DMS 273 treated with DMSO at 0.1 percent for 48 hours (cell line): ENCODE measurements at places on chromosomes 4 and X.

- DNase-seq = no peak
Measured at GRCh38 chr4:77815636-77816035, 3.5 kb downstream of the CNOT6L start.

GRCh38 chr4:101853028-101853427 is 62.5 kb downstream of the BANK1 start:
- no peak for DNase-seq

DNA sequence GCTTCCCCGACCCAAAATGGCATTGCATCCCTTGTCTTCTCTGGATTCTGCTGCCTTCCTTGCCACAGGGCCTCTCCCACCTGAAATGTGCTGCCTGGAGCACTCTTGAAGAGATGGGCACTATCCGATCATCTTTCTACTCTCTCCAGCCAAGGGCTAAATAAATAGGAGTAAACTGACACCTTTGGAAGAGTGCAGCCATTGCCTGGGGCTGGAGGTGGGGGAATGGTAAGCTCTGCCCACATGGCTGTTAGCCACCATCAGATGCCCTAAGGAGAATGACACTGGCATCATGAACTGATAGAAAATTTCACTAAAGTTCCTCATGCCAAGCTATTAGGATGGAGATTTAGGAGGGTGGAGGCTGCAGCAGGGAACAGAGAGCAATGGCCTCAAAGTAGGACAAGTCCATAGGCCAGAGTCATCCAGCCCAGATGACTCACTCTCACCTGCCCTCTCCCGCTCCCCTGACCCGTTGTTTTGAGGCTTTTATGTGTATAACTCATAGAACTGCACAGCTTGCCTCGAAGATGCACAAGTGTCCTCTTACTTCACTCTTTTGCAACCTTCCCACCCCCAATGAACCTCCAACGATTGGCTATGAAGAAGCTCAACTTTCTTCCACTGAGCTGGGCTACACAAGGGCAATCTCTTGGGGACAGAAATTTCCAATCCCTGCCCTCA is 822 bp upstream of the PFKFB1 start:
- no peak for DNase-seq

DNA sequence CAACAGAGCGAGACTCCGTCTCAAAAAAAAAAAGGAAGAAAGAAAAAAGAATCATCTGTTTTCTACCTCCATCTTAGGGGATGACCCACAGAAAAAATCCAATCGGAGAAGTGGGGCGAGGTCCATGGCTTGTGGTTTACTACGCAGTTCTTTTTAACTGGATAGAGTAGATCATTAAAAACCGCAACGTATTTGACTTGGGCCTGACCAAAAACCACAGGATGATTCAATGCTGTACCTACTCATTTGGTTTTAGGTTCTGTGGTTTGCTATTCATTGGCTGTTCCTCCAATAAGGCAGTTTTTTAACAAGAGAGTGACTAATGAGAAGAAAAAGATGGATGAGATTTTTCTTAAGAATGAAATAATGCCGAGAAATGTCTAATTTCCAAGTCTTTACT is 83.7 kb downstream of the FREM3 start:
- DNase-seq = no peak

DNA sequence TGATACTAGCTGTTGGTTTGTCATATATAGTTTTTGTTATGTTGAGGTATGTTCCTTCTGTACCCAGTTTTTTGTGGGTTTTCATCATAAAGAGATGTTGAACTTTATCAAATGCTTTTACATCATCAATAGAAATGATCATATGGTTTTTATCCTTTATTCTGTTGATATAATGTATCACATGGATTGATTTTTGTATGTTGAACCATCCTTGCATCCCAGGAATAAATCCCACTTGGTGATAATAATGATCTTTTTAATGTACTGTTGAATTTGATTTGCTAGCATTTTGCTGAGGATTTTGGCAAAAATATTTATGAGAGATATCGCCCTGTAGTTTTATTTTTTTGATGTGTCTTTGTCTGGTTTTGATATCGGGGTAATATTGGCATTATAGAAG is 22.5 kb upstream of the NAA11 start:
- no peak for DNase-seq

- DNase-seq = no peak
Measured at GRCh38 chr4:163331629-163332376, 593 bp downstream of the NPY1R start.
